ENCODE measurements at places on chromosomes 5 and 9. TPM values are rescaled to one million over a fixed set of nuclear protein-coding genes. Genes with fewer than 3 reads are reported as not detected.

GRCh38 chr5:80655231-80655774 lies 520 bp upstream of the DHFR start:
- DNase-seq, result no peak

- DNase-seq, result no peak
These were observed 34.8 kb downstream of the PLEKHG4B start for GRCh38 chr5:126806-127205.

- no peak for DNase-seq
These were observed 5.9 kb downstream of the SURF4 start for GRCh38 chr9:133369933-133370332.

DNA sequence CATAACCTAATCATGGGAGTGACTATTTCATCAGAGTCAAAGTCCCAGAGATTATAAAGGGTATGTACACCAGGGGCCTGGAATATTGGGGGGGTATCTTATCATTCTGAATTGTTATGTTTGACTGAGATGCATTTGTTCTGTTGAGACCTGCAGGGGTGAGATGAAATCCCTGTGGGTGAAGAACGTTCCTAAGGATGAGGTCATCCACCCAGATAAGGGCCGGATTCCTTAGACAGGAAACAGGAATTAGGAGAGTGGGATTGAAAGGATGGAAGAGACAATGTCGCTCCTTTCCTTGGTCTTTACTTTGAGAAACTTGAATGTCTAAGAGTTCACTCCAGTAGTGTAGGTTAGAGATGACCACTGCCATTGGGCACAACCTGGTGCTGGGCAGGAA lies 54.7 kb downstream of the GAS1 start:
- no peak for DNase-seq

DNA sequence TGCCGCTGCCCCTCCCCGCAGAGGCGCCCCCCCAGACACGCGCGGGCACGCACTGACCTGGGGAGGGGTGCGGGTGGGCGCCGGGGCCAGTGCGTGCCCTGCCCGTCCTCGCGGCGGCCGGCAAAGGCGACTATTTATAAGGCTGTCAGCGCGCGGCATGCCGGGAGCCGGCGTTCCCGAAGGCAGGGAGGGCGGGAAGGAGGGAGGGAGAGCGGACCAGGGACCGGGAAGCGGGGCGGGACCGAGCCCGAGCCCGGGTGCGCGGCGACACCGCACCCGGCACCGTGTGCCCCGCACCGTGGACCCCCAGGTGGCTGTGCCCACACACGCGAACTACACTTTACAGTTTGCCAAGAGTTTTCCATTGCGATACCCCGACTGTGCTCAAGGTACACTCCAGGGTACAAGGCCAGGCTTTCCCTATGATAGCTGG lies at the start of gene AK1:
Gene AK1, minus strand, starts transcription at position 110 of the 433 bp plus-strand sequence. CDS start 3,058 bp downstream, outside the sequence.
- DNase-seq, result no peak

DNA sequence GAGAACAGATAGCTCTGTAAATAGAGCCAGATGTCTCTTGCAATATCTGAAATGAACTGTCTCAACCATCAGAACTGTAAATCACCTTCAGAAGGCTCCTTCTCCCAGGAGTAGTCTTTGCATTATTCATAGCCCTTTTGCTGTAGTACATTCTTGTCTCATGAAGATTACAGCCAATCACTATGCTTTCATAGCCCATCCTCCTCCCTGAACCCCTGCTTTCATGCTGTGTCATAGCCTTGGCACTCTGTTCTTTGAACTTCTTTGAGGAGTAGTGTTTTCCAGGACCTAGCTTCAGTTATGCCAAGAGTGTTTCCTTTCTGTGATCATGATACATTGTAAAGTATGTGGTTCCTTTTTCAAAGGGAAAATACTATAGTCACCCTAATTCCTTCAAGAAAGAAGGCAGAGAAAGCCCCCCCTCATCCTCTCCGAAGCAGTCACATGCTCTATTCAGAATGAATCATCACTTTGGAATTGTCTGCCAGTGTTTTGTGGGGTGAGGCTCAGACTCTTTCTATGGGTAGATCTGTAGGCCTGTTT lies 61.1 kb downstream of the GRIA1 start:
- peak; percentile 86 for DNase-seq

The SLC4A9 gene
- polyA plus RNA-seq, result not detected

DNA sequence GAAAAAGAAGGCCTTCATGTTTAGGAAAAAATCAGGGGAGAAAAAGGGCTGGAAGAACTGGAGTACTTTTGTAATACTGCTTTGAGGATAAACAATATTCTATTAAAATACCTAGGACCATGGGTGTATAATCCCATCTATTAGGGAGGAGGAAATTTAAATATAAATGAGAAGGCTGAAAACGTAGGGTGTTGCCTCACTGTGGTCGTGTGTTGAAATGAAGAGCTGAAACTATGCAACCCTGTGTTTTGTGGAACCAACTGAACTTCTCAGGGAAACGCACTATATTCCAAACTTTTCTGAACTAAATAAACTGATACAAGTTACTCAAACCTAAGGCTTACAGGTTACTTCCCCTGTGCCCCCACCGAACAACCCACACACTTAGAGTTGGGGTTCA lies 4.5 kb upstream of the CNTLN start:
- no peak for DNase-seq

- no peak for DNase-seq
These were observed 275.6 kb downstream of the KDM4C start for GRCh38 chr9:7033076-7034045.

The RUSC2 gene
- 43.3 TPM for polyA plus RNA-seq

- no peak for DNase-seq
These were observed 81.2 kb downstream of the FSTL4 start for GRCh38 chr5:133531178-133531577.
